ENCODE measurements at places on chromosomes 1 and 21. TPM values are rescaled to one million over a fixed set of nuclear protein-coding genes. Genes with fewer than 3 reads are reported as not detected.

Gene FOXO6
- 2.9 TPM for total RNA-seq

Gene KTI12
- total RNA-seq, result 4.8 TPM

Gene SFN
- total RNA-seq, result 1.4 TPM

GRCh38 chr1:32539584-32540571, 651 bp downstream of the ZBTB8A start:
- peak; percentile 54 for DNase-seq
- H3K4me3 ChIP-seq, result peak overlapping the region; percentile 79
- no peaks in the 10 kb centered on the region for H3K4me1 ChIP-seq
- H3K27me3 ChIP-seq, result no peaks in the 10 kb centered on the region
- no peaks in the 10 kb centered on the region for H3K36me3 ChIP-seq

DNA sequence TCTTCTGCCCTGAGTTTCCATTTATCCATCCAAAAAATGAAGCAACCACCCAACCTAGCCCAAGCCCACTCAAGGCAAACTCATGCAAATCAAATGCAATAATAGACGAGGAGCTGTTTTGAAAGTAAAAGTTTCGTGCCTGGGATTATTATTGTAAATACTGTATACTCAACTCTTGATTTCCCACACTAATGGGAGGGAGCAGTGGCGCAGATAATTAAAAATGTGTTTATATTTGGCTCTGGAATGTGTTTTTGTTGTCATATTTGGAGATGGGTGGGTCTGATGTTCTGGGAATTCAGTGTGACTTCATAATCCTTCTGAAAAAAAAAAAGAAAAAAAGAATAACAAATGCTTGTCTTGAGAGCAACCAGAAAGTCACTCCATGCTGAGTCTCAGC, 52.5 kb downstream of the KLHDC7A start:
- no peak for DNase-seq
- no peaks in the 10 kb centered on the region for H3K4me1 ChIP-seq
- no peaks in the 10 kb centered on the region for H3K36me3 ChIP-seq
- no peak overlapping the region for H3K27ac ChIP-seq

DNA sequence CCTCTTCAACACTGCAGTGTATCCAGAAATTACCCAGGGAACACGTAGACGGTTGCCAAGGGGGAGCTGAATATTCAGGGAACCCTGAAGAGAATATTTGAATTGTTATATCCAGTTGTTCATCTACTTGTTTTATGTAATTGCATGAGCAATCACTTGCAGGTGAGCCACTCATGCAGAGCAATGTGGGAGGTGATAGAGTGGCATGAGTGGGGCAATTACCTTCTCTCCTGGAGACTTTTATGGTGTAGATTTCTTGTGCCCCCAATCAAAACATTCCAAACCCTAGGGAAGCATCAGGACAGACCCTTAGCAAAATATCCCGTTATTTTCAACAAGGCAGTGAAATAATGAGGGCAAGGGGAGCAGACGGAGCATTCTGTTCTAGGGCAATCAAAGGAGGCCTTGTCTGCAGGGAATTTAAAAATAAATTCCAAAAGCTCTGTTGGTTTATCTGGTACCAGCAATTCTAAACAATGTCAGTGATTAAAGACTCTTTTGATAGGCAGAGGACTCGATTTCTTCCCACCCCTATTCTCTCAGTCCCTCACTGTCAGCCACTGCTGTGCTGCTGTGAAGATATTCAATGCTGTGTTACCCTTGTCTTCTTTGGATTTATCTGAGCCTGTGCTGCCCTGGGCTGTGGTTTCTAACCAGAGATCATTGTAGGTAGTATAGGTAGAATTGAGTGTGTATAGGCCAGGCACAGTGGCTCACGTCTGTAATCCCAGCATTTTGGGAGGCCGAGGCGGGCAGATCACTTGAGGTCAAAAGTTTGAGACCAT, 180.2 kb upstream of the MAP1LC3C start:
- no peak for DNase-seq
- no peaks in the 10 kb centered on the region for H3K27me3 ChIP-seq
- H3K27ac ChIP-seq, result no peak overlapping the region
- H3K4me3 ChIP-seq, result no peak overlapping the region
- H3K36me3 ChIP-seq, result no peaks in the 10 kb centered on the region
- H3K4me1 ChIP-seq, result no peaks in the 10 kb centered on the region

Gene ZNF683
- 0.40 TPM for total RNA-seq

DNA sequence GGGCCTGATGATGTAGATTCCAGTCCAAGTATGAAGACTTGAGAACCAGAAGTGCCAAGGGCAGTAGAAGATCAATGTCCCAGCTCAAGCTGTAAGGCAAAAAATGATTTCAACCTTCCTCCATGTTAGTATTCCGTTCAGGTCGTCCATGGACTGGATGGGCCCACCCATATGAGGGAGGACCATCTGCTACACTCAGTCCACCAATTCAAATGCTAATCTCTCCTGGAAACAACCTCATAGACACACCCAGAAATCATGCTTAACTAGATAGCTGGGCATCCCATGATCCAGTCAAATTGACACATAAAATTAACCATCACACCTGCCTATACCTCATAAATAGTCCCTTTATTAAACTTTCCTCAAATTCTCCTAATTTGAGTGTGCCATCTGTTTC, 73.3 kb upstream of the NFASC start:
- H3K27ac ChIP-seq, result no peak overlapping the region
- DNase-seq, result no peak
- H3K4me3 ChIP-seq, result no peak overlapping the region
- no peaks in the 10 kb centered on the region for H3K27me3 ChIP-seq
- H3K36me3 ChIP-seq, result no peaks in the 10 kb centered on the region

Gene LYPD8
- not detected for total RNA-seq

DNA sequence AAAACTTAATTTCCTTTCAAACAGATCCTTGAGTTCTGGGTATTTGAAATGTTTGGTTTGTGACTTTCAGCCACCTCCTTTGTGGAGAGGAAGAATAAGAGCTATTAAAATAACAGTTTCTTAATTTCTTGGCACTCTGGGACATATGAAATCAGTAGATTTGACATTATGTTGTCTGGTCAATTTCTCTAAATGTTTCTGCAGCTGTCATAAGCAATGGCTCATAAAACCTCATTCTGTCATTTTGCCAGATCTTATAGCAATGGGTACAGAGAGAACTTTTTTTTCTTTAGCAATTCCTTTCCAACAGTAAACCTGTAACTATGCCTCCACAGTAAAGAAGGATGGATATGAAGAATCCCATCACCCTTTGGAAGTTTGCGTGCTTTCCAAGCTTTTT, 52.6 kb downstream of the LAMC1 start:
- peaks cover 9% of the 10 kb centered on the region for H3K4me1 ChIP-seq
- no peak overlapping the region for H3K27ac ChIP-seq
- H3K27me3 ChIP-seq, result no peaks in the 10 kb centered on the region
- no peak overlapping the region for H3K4me3 ChIP-seq
- DNase-seq, result no peak

Gene S100A7
- not detected for total RNA-seq

GRCh38 chr1:90612033-90612432, 105.1 kb downstream of the BARHL2 start:
- H3K4me1 ChIP-seq, result no peaks in the 10 kb centered on the region
- no peaks in the 10 kb centered on the region for H3K27me3 ChIP-seq
- no peak overlapping the region for H3K4me3 ChIP-seq
- H3K36me3 ChIP-seq, result no peaks in the 10 kb centered on the region

DNA sequence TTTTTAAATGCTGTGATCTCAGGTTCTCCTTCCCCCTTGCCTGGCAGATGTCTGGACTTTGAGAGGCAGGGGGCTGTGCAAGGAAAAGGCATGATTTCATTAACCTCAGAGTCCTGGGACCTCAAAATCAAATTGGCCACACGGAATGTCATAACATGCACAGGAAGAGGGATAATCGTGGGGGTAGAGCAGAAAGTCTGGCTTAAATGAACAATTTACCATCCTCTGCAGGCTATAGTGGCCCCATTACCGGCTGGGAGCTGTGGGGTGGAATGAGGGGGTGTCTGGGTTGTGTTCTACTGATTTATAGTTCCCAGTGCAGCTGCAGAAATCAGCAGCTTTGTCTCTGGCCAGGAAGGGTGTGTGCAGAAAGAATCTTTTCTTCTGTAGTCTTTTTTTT, 10.8 kb downstream of the OPRD1 start:
- H3K4me1 ChIP-seq, result peaks cover 2% of the 10 kb centered on the region
- H3K27me3 ChIP-seq, result no peaks in the 10 kb centered on the region
- no peaks in the 10 kb centered on the region for H3K36me3 ChIP-seq
- no peak overlapping the region for H3K4me3 ChIP-seq

Data from lung (tissue), 17 donors.